ENCODE measurements at places on chromosomes 12 and 14. TPM values are rescaled to one million over a fixed set of nuclear protein-coding genes. Genes with fewer than 3 reads are reported as not detected.

DNA sequence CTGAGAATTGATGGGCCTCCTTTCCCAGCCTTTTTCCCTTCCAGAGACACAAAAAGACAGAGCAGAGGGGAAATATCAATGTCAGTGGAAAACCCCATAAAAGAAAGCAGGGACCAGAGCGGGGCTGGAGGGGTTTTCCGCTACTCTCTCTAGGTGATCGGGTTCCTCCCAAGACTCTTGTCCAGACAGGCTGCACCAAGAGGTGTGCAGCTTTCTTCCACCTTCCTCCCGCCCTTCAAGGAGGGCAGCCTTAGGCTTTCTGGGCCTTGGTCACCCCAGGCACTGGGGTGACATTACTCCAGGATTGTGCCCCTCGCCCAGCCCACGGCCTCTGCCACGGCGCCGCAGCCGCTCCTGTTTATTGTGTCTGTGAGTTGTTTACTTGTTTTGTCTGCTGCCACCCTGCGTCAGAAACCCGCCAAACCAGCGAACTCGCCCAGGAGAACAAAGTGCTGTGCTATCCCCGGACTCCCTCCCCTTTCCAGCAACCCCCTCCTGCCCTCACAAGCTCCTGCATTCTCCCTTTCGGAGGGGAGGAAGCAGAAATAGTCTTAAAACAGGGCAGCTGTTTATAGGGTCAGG is 6.7 kb upstream of the HOXC6 start:
- peak; percentile 70 for DNase-seq

DNA sequence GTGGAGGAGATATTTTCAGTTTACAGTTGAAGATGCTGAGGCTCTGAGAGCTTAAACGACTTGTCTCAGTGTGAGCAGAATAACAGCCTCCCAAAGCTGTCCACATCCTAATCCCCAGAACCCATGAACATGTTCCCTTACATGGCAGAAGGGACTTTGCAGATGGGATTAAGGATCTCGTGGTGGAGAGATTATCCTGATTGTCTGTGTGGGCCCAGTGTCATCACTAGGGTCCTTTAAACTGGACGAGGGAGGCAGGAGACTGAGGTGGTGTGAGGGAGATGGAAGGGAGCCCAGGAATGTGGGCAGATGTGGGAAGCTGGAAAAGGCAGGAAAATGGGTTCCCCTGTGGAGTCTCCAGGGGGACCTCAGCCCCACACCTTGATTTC is 9.6 kb upstream of the KRT80 start:
- no peak for DNase-seq

- peak; percentile 63 for DNase-seq
Measured at GRCh38 chr12:65100140-65100539, 21.0 kb downstream of the WIF1 start.

DNA sequence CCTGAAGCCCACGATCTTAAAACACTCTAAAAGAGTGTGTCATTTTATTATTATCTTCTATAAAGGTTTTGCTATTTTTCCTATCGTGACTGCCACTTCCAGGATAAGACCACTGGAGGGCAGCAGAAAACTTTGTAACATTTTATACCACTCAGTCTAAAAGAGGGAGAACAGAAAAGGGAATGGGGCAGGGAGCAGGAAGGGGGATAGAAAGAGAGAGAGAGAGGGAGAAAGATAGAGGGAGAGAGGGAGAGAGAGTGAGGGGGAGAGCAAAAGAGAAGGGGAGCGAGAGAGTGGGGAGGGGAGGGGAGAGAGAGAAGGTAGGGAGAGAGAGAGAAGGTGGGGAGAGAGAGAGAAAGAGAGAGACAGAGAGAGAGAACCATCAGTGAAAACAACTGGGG is 2.0 kb upstream of the ART4 start:
- peak; percentile 60 for DNase-seq

DNA sequence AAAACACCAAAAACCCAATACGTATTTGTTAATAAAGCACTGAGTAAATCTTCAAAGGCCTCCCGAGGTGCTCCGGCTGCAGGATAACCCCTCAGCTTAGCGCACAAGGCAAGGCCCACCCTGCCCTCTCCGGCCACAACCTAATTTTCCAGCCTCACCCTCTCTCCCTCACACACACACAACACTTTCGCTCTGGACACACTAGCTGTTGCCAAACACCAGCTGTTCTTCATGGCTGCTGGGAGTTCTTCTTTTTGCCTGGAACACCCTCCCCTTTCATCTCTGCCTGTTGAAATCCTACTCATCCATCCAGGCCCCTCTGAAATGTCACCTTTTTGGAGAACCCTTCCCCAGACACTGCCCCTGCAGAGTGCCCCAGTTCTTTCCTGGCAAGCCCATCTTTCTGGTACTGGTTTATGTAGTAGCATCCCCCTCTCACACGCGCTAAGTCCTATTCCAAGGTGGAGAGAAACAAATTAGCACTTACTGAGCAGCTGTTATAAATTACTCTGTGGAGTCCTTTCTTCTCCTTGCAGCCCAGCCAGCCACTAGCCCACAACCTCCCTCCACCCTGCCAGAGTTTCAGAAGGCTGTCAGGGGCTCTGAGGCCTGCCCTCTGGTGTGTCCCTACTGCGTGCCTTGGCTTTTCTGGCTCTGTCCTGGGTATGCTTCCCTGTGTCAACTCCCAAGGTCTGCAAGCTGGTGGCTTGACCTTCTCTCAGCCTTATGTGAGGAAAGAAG is 805 bp upstream of the CRACR2A start:
- peak; percentile 43 for DNase-seq

CARMIL3 gene
- total RNA-seq = not detected

Data from LHCN-M2 (cell line).